ENCODE measurements at places on chromosomes 4 and X.
A peak's percentile ranks its signal among the peaks of the same experiment; 100 is the strongest.

- no peak for DNase-seq
Measured at GRCh38 chrX:138788771-138789170, 77.3 kb upstream of the FGF13 start.

GRCh38 chr4:137124278-137124932, 407.9 kb downstream of the PCDH18 start:
- DNase-seq = no peak

DNA sequence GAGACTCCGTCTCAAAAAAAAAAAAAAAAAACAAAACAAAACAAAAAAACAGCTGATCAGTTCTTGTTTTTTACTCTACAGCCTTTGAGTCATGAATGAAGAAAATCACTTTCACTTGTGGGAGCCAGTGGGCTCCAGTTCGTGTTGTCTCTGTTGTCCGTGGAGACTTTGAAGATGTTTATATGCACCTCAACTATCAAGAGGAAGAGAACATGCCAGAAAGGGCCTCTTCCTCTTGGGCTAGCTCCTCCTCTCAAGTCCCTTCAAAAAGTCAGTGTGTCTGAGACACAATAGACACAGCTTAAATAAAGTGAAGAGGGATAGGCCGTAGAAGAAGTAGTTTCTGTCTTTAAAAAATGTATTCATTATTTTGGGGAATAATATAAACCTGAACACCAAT, 182.7 kb downstream of the KDR start:
- DNase-seq = peak; percentile 35

GRCh38 chr4:172654457-172654856, 514.2 kb upstream of the GALNT7 start:
- DNase-seq = no peak

- DNase-seq = no peak
Measured at GRCh38 chr4:99665983-99666382, 8.4 kb upstream of the C4orf54 start.

DNA sequence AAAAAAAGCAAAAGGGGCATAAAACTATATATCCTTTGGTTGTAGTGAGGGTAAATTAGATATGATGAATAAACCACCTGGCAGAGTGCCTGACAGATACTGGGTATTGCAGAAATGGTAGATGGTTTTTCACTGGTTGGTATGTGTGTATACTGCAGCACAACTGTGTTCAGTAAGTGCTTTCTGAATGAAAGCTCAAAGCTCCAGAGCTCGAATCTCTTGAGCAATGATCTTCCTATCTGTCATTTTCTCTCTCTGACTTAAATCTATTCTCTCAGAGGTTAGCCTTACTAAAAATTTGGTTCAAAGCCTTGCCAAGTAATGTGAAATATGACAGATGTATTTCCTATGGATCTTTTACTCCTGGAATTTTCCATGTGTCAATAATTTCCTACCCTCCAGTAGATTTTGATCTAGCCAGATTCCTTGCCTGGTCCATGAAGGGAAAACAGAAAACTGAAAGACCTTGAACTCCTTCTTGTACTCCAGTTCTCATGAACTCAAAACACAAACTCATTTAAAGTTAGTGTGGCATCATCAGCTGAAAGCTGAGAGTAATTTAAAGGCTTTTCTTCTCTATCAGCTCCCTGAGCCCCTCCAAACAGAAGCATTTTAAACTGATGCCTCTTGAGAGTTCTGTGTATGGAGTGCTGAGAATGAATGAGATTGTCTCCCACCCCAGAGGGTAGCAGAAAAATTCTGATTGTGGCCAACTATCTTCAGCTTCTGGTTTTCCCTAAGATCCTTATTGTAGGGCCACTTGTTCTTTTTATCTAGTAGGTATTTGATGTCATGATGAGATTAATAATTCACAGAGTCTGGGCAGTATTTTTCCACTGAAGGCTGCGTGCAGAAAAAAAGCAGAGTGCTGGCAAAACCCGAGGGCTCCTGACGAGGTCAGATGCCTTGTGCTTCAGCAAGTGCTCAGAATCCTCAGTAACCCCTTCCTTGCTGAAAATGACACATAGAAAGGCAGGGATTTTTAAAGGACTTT, 363.4 kb upstream of the BOD1L1 start:
- DNase-seq = no peak

DNA sequence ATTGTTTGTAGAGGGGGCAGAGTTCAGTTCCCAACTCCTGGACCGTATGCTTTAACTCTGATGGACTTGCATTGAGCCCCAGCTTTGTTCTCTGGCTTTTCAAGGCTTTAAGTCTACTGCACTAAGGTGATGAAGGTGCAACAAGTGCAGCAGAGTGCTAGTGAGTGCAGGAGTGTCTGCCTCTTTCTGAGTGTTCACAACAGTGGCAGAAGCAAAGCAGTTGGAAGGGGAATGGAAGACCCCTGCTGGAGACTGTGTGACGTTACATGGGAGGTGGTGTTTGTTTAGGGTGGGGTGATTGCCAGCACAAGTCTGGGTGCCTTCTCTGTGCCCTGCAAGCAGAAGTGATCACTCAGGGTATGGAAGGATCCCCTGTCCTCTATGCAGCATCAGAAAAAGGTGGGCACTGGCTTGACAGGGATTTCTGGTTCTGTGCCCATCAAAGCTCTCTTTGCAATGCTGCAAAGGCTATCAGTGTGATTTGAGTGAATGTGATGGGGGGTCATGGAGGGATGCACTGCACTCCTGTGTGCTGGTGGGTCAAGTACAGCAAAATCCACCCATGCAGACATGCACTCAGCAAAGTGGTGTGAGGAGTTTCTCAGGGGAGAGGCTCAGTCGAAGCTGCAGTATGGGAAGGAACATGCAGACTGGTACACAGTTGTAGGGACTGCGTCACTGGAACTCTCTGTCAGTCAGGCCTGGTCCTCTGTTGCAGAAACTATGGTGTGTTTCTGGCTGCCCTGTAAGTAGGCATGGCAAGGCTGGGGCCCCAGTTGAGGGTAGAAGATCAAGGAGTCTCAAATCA, 70.9 kb upstream of the UGT2B7 start:
- DNase-seq = no peak

- no peak for DNase-seq
Measured at GRCh38 chr4:79467246-79467932, 59.4 kb upstream of the GK2 start.

DNA sequence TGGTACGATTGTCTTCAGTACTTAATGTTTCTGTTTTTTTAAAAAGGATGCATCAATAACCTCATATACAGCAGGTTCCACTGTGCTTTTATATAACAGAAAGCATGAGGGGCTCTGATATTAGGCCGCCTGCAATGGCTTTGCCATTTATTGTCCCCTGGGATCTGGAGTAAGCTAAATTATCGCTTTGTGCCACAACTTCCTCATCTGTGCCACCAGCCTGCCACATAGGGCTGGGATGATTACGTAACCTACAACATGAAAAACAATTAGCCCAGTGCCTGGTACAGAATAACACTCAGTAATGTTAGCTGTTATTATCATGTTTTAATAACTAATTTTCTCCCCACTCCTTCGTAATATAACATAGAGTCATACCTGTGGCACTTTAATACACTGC, 65.5 kb upstream of the TRIM2 start:
- no peak for DNase-seq

- DNase-seq = no peak
Measured at GRCh38 chrX:87425618-87426017, 92.0 kb upstream of the KLHL4 start.

DNA sequence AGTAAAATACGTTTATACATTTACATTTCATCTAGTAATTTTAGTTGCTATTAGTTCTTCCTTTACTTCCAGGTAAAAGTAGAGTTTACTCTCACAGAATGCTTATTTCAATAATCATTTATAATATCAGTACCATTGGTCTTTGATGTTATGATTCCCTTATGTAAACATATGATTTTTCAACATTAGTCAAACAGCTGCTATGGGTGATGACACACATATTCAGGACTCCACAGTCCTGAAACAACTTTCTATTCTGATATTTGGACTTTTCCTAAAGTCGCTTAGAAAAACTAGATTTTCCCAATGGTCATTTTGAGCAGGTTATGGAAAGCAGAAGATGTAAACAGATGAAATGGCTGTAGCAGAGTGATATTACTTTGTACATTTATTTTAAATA, 369.8 kb downstream of the UNC5C start:
- no peak for DNase-seq

DNA sequence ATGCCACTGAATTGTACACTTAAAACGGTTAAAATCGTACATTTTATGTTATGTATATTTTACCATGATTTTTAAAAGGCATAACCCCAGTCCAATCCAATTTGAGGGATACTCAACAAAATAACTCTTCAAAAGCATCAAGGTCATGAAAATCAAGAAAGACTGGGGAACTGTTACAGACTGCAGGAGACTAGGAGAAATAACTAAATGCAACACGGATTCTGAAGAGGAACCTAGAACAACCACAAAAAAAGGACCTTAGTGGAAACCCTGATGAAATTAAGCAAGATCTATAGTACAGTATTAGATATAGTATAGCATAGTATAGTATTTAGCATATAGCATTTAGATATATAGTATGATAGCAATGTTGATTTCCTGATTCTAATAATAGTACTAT, 26.8 kb downstream of the SH3KBP1 start:
- no peak for DNase-seq

DNA sequence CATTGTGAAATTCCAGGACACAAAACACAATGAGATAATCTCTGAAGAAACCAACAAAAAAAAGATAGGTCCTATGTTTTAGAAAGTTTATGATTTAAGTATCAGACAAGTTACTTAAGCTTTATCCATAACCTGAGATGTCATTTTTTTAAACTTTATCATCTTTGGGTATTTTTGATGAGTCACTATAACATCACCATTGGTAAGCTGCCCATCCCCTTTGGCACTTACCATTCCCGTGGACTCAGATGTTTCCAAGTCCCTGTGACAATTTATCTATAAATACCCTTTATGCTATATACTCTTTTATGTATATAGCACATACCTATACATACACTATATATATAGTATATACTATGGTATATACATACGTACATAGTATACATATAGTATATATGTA, 198.9 kb upstream of the GEMIN8 start:
- DNase-seq = no peak

GRCh38 chr4:24650849-24651640, 66.7 kb upstream of the DHX15 start:
- no peak for DNase-seq

DNA sequence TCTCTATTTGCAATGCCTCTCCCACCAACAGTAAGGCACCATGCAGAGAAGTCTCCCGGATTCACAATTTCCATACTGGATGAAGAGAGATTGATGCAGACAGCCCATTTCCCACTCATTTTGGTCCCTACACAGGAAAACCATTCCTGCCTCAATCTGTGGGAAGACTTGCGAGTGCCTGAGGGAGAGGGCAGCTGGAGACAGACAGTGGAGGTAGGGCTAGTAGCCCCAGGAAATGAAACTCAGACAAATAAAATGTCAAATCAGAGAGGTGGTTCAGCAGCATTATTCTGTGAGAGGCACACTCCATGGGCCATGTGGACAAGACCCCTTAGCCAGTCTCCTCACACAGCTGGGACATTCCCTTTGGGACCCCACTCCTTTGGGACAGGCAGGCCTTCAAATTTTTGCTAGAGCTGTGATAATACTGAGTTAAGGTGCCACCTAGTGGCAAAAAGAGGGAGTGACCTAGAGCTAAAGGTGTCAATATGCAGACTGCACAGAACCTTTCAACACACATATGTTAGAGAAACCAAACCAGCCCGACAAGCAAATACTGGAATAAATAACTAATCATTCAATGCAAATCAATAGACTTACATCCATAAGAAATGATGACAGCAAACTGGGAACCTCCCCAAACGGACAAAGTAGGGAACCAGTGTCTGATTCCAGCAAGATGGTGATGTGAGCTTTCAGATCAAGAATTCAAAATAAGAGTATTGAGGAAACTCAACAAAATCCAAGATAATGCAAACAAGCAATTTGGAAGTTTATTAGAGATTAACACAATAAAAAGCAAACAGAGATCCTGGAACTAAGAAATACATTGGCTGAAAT, 1865.3 kb upstream of the AGA start:
- DNase-seq = no peak

GRCh38 chrX:64570204-64570603, 175.0 kb upstream of the MTMR8 start:
- DNase-seq = no peak

GRCh38 chr4:94970650-94971049, 212.9 kb downstream of the BMPR1B start:
- no peak for DNase-seq

DNA sequence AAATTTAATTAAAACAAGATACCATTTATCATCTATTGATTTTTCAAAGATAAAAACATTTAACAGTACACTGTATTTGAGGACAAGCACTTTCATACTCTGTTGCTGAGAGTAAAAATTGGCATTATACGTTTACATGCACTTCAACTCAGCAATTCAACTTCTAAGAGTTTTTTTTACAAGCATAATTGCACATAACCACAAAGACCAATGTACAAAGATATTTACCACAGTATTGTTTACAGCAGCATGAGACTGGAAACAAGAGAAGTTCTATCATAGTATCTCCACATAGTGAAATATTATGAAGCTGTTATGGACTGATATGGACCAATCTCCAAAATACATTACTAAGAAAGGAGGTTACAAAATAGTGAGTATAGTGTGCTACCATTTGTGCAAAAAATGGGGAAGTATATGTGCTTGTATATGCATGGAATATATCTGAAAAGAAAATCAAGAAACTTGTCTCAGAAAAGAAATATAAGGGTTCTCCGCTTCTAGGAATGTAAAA, 10.9 kb downstream of the GAB3 start:
- DNase-seq = no peak

- DNase-seq = no peak
Measured at GRCh38 chrX:97189668-97190067, 306.0 kb downstream of the RPA4 start.

- DNase-seq = no peak
Measured at GRCh38 chrX:112857478-112857878, 16.8 kb upstream of the AMOT start.

GRCh38 chrX:71216485-71216884, 6.5 kb upstream of the GJB1 start:
- DNase-seq = no peak

DNA sequence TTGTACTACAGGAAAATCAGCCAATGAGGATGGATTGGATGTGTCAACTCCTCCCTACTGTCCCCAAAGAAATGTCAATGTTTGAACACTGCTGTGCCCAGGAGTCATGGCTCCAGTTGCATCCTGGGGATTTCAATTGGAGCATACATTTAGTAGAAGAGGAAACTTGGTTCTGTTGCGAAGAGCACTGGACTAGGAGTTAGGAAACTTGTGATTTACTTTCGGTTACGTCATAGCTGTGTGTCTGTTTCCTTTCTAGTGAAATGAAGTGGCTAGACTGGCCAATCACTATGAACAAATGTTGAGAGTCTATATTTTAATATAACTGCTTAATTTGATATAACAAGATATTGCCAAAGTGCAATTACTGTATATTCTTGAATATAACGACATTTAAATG, 35.2 kb downstream of the ARL9 start:
- no peak for DNase-seq

Measured in T-helper 1 cell (primary cell).